ENCODE measurements at places on chromosomes 1 and 21.

DNA sequence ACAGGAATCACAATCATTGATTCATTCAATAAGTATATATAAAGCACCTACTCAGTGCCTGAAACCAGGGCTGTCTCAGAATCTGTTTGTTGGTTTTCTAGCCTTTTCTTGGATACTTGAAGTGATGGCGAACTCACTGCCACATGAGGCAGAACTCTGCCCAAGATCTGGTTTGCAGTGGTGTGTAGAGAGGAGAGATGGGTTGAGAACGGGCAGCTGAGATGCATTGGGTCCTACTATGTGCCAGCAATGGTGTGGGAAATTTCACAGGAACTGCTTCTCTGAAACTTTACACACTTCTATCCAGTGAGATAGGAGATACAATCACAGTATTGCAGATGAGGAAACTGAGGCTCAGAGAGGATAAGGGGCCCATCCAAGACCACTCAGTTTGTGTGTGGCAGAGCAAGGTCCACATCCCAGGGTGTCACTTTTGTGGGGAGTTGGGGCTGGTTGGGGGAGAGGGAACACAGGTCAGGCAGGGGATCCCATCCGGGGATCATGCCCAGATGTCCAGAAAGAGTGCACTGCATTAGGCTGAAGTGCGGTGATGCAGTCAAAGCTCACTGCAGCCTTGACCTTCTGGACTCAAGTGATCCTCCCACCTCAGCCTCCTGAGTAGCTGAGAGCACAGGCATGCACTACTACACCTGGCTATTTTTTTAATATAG is 83.7 kb upstream of the IFFO2 start:
- no peak for DNase-seq

DNA sequence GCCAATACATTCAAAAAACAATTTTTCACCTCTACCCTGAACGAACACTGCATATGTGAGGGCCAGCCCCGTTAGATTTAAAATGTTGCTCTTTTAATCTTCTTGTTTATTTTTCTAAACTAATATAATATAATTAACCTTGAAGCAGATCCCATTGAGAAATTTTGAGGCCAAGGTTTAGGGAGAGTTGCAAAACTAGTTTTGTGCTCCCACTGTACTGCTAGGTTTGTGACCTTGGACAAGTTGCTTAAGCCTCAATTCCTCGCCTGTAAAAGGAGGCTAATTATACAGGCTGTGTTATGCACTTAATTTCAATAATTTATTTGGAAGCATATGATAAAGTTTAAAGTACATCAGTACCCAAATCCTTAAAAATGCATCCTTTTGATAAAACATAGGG is 3.7 kb downstream of the IL23R start:
- DNase-seq, result no peak

DNA sequence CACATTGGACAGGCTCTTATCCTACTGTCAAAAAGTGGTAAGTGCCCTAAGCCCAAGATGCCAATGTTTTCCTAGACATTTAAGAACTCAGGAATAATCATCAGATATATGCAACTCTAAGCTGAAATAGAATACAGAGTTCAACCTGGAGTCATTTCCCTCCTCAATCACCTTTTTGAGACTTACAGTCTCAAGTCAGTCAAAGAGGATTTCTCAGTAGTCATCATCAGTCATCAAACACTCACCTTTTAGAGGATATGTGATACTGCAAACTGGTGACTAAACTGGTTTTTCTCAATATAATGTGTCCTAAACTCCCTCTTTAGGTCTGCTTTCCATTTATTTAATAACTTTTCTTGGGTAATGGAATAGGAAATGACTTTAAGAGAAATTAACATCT is 145.3 kb upstream of the ADAMTS5 start:
- no peak for DNase-seq

DNA sequence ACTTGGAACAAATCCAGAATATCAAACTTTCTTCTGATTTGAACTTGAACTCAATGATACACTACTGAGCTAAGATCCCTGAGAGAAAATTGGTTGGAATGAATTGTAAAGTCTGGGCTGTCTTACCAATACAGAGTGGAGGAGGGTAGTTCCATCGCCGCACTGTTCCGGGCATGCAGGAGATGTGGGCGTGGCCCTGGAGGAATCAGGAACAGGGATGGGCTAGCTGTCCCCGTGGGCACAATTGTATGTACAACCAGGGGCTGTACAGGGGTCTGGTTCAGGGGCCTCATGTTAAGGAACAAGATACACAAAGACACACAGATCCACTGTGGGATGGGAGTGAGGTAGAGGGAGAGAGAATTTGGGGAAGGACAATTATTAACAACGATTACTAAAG is 144.3 kb downstream of the ZSCAN20 start:
- DNase-seq, result no peak

GRCh38 chr1:229076195-229076594 is 194.7 kb upstream of the RAB4A start:
- DNase-seq, result no peak

DNA sequence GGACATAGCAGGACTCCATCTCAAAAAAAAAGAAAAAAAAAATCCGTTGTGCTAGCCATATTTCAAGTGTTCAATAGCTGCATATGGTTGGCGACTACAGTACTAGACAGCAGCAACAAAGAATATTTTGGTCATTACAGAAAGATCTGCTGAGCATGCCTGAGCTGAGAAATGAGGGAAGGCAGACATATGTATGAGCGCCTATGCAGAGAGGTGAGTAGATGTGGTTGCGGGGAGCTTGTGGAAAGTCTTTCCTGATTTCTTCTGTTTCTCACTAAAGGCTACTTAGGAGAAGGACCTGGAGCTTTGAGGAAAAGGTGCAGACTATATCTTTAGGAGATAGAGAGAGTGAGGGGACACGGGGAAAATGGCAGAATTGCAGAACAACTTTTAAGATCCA is 21.0 kb upstream of the APP start:
- no peak for DNase-seq

DNA sequence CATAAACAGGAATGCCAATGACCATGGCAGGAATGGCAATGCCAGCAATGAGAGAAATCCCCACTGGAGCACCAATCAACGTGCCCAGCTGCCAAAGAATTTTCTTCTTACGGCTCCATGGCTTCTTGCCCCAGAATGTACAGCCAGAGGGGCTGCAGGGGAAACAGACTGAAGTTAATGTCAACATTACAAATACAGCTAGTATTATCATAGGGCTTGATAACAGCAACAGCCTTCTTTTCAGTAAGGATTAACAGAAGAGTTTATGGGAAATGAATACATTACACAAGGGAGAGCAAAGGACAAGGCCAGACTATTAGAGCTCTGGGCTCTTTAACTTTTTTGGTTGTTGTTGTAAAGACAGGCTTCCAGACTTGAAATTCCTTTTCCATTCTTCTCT is 18.2 kb downstream of the RNF19B start:
- no peak for DNase-seq

- DNase-seq, result no peak
These were observed 137.1 kb upstream of the CD34 start for GRCh38 chr1:208047975-208048374.

GRCh38 chr21:34962586-34963222 is 86.4 kb downstream of the RUNX1 start:
- no peak for DNase-seq

DNA sequence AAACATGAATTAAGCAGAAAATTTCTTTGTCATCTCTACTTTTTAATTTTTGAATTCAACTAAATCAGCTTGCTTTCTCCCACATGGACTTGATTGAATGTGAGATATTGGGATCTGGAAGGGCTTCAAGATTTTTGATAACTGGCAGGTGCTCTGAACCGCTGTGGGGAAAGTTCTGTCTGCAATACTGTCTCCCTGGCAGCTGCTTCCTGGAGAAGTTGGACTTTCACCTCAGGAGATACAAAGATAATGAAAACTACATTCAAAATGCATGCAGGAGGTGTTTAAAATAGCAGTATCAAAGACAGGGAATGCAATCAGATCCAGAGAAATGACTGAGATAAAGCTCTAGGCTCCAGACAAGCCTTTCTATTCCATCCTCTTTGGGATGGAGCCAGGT is 338.3 kb downstream of the NEGR1 start:
- no peak for DNase-seq

DNA sequence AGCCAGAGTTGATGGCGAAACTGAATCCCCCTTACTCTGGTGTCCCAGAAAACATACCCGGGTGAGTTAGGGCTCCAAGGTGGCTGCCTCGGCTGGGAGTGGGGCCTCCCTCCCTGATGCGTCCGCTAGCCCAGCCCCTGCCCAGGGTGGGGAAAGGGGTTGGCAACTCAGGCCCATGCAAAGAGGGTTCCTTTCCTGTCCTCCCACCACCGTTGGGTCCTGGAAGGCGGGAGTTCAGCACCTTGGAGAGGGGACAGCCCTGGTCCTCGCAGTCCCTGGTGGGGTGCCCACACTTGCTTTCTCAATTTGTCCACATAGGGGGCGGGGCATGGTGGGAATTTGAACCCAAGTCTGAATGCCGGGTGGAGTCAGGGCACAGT is 6.1 kb downstream of the SRM start:
- no peak for DNase-seq

- no peak for DNase-seq
These were observed 12.5 kb downstream of the TRMT1L start for GRCh38 chr1:185144233-185144632.

DNA sequence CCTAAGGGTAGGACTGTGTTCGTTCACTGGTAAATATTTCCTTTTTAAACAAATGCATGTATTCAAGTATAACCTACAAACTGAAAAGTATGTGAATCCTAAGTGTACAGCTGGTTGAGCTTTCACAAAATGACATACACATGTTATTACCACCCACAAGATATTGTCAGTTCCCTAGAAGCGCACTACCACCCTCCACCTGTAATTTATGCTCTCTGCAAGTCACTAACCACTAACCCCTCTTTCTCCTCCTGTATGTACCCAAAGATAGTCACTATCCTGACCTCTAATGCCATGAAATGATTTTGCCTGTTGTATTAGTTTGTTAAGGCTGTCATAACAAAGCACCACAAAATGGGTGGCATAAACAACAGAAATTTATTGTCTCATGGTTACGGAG is 82.8 kb upstream of the CHODL start:
- no peak for DNase-seq

GRCh38 chr1:93694819-93695218 is 13.2 kb upstream of the BCAR3 start:
- no peak for DNase-seq

GRCh38 chr1:7868070-7868780 is 15.4 kb upstream of the UTS2 start:
- no peak for DNase-seq

All from NCI-H2171 treated with DMSO at 0.1 percent for 48 hours (cell line).